Prostate gland (tissue), 2 donors: ENCODE measurements at places on chromosomes 3 and 15. TPM values are rescaled to one million over a fixed set of nuclear protein-coding genes. Genes with fewer than 3 reads are reported as not detected.

DNA sequence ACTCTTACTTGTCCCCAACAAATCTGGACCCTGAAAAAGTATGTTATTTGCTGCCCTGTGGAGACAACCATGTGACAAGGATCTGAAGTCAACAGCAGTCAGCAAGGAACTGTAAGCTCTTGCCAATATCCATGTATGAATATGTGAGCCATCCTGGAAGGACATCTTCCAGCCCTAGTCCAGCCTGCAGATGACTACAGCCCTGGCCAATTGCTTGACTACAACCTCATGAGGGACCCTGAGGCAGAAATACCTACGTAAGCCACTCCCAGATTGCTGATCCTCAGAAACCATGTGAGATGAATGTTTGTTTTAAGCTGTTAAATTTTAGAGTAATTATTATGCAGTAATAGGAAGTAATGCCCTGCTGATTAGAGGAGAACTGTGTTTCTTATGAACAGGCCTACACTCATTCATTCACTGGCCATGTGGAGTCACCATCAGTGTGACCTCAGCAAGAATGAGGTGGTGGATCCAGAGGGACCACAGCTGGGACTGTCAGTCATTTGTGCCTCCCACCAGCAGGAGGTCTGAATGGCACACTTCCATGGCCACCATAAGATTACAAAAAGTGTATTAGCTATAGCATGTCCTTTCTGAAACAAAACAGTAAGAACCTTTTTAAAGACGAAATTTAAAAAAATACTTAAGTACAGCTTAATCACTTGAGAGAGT lies 92.6 kb downstream of the TFDP2 start:
- H3K27me3 ChIP-seq, result no peaks in the 10 kb centered on the region
- H3K4me3 ChIP-seq, result no peak overlapping the region
- no peaks in the 10 kb centered on the region for H3K4me1 ChIP-seq

DNA sequence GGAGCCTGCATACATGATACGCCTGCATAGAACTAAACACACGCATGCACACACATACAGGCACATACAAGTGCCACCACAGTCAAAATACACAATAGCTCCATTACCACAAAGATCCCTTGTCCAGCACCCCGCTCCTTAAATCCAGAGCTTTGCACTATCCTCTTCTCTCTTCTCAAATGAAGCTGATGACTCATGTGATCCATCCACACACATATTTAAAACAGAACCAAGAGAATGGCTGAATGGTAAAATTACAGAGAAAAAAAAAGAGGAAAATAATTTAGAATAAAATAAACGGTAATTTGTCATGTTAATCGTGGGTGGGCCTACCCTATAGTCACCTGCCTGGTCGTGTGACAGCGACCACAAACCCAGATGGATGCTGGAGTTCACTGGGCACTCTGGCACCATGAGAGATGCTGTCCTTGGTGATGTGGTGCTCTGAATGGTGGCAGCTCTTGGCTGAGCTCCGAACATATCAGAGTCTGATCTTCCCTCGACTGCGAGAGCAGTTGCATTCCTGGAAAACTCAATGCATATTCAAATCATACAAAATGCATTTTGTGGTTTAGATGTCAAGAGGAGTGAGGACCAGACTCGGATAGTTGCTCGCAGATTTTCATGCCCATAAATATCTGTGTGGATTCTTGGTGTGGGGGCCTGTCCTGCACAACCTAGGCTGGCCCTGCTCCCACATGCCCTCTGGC lies 8.9 kb downstream of the IQSEC1 start:
- no peak for DNase-seq
- H3K27ac ChIP-seq, result no peak overlapping the region
- no peaks in the 10 kb centered on the region for H3K36me3 ChIP-seq
- no peaks in the 10 kb centered on the region for H3K4me1 ChIP-seq

DNA sequence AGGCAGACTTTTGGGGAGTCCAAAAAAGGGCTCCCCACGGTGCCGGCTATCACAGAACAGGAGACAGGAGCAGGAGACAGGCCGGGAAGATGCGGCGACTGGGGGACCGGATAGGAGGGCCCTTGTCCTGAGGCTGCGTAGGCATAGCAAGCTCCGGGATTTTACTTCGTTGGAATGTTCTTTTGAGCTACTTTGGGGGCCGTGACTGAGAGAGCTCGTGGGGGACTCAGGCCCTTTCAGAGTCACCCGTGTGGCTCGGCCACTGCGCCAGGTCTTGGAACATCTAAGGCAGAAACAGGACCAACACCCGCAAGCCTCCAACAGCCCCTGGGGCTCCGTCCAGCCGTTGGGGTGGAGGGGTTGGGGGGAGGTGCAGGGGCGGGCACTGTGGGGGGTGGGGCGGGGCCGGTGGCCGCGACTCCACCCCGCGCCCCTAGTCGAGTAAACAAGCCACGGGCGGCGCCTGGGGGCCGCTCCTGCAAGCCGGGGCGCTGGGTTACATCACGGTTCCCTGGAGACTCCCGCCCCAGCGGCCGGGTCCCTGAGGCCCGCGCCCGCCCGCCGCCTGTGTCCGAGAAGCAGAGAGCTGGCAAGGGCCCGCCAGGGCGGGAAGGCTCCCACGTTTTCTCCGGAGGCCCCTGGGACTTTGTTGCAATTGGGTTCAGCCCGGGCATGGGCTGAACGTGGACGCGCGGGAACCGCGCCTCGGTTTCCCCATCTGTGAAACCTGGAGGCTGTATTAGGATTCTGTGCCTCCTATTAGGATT lies 23.3 kb upstream of the C15orf39 start:
- no peak overlapping the region for H3K27ac ChIP-seq
- H3K4me3 ChIP-seq, result peak overlapping the region; percentile 5
- peaks cover 20% of the 10 kb centered on the region for H3K4me1 ChIP-seq
- peak; percentile 33 for DNase-seq
- H3K27me3 ChIP-seq, result no peaks in the 10 kb centered on the region

GRCh38 chr15:52879145-52879544 lies 89.0 kb upstream of the ONECUT1 start:
- H3K36me3 ChIP-seq, result no peaks in the 10 kb centered on the region
- DNase-seq, result no peak
- peaks cover 3% of the 10 kb centered on the region for H3K27me3 ChIP-seq
- no peaks in the 10 kb centered on the region for H3K4me1 ChIP-seq
- H3K27ac ChIP-seq, result no peak overlapping the region

DNA sequence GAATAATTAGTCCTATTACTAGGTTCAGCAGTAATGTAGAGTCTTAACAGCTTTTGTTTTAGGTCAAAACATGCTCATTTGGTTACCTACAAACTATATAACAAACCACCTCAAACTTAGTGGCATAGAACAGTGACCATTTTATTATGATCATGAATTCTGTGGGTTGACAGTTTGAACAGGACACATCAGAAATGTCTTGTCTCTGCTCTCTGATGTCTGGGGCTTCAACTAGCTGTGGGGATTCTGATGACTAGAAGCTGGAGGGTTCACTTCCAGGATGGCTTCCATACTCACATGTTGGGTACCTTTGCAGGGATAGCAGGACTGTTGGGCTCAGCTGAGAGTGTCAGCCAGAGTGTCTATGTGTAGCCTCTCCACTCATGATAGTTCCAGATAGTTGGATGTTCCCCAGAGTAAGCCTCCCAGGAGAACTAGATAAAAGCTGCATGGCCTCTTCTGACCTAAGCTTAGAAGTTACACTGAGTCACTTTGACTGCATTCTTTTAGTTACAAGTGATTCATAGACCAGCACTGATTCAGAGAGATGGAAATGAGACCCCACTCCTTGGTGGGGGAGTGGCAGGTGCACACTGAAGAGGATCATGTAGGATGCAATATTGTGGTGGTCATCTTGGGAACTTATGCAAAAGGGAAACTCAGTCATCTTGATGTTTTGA lies 32.6 kb downstream of the PLCL2 start:
- no peak overlapping the region for H3K4me3 ChIP-seq
- no peak overlapping the region for H3K27ac ChIP-seq
- no peaks in the 10 kb centered on the region for H3K36me3 ChIP-seq
- no peak for DNase-seq
- H3K4me1 ChIP-seq, result no peaks in the 10 kb centered on the region

DNA sequence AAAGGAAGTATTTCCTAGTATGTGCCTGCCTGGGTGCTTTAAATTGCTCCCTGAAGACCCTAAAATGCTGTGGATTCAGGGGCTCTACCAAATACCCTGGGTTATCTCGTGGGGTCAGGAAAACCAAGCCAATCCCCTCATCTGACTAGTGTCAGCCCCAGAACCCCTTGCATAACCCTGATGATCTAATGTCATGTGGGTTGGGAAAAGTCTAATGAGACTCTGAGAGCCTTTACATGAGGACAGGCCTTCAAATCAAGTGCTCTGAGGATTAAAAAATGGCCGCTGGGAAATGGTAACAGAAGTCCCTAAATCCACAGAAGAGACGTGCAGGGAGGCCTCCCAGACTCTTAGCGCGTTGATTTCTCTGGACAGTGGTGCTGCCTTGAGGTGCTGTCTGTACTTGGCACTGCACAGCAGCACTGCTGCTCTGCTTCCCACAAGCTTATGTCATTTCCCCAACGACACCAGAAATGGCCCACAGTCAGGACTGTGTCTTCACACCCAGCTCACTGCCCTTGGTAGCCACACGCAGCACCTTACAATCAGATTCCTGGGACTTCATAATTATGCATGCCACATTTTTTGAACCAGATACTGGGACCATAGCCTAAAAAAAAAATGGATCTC lies 16.6 kb downstream of the EIF4E3 start:
- no peaks in the 10 kb centered on the region for H3K27me3 ChIP-seq
- H3K36me3 ChIP-seq, result no peaks in the 10 kb centered on the region
- DNase-seq, result no peak
- H3K27ac ChIP-seq, result no peak overlapping the region

DNA sequence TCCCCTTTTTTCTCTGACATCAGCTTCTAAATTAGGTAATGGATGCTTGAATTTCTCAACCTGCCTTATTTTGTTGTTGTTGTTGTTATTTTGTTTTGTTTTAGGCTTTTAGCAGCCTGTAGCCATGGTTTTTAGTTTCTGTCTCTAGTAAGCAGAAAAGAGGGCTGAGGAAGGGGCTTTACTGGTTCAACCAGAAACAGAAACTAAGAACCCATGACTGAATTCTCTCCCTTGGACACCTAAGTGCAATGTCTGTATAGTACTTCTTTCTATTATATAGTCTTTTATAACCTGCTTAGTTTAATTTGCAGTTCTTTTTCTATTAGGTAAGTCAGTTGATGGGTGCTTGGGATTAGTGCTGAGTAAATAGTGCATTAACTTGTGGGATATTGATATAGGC lies 129.0 kb downstream of the BBX start:
- H3K4me1 ChIP-seq, result no peaks in the 10 kb centered on the region
- H3K4me3 ChIP-seq, result no peak overlapping the region
- H3K27me3 ChIP-seq, result no peaks in the 10 kb centered on the region
- DNase-seq, result no peak

DNA sequence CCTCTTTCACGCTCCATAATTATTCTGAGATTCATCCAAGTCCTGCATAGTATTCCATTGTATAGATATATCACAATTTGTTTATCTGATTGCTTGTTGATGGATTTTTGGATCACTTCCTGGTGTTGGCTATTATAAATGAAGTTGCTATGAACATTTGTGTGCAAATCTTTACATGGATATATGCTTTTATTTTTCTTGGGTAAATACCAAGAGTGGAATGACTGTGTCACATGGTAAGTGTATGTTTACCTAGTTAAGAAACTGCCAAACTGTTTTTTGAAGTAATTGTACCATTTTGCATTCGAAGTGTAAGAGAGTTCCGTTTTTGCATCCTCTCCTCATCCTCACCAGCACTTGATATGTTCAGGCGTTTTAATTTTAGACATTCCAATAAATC lies 34.6 kb upstream of the ROPN1 start:
- no peak overlapping the region for H3K4me3 ChIP-seq
- H3K27ac ChIP-seq, result no peak overlapping the region
- H3K4me1 ChIP-seq, result no peaks in the 10 kb centered on the region
- no peaks in the 10 kb centered on the region for H3K36me3 ChIP-seq
- no peak for DNase-seq
- no peaks in the 10 kb centered on the region for H3K27me3 ChIP-seq

DNA sequence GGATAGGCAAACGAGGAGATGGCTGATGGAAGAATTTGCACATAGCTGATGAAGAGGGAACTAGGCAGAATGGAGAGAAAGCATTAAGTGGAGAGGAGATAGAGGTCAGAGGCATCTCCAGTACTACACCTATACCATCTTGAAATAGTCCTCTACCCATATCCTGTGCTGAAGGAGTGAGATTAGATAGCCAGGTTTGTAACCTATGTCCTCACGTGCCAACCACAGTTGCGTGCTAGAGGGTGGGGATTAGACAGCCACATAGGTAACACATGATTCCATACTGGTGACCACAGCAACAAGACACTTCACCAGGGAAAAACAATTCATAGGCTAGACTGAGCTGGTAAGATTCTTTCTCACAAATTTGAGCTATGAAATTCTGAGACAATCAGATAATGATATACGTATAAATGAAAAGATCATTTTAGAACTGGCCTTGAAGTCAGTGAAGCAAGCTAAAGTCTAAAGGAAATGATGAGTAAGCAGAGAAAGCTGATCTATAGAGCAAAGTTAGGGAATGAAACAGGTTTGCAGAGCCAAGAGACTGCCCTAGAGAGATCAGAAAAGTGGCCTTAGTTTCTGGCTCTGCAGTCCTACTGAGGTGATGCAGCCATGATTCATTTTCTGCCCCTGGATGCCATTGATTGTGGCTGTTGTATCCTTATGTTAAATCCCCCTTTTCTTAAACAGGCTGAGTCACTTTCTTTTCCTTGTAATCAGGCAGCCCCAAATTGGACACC lies 17.7 kb downstream of the MYNN start:
- H3K36me3 ChIP-seq, result no peaks in the 10 kb centered on the region
- H3K4me1 ChIP-seq, result no peaks in the 10 kb centered on the region
- no peak for DNase-seq
- H3K4me3 ChIP-seq, result no peak overlapping the region

BAHD1 gene
- 17.0 TPM for total RNA-seq

COL6A5 gene
- total RNA-seq, result not detected

LHFPL4 gene
- total RNA-seq, result 6.8 TPM

SMCO1 gene
- total RNA-seq, result not detected

C15orf39 gene
- 96.3 TPM for total RNA-seq
